ENCODE measurements at places on chromosomes 6 and 20.
A peak's percentile ranks its signal among the peaks of the same experiment; 100 is the strongest.

- no peak for DNase-seq
Observed at GRCh38 chr20:50664254-50664653, 27.1 kb downstream of the RIPOR3 start.

DNA sequence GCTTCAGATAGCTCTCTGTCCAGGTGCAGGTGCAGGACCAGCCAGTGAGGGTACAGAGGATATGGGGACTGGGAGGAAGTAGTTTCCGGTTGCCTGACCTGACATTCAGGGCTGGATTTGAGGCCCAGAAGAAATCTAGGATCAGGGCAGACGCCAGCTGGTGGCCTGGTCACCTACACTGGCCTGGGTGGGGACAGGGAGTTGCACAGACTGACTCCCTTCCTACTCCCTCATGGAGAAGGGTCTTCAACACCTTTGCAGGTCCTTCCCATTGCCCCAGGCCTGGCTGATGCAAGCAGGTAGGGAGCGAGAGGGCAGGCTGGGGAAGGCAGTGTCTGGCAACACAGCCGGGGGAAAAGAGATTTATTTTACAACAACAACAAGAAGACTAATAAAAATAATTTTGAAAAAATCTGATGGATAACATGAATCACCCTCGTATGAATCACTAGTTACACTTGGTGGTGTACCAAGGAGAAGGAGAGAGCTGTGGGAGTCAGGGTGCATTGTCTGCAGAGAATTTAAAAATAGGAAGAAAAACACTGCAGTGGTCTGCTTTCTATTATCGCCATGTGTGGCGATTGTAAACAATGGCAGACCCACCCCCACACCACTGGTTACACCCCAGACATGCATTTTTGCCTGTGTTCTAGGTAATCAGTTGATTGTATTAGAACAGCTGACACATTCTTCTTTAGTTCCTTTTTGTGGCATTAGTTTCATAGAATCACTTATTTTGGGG lies 62.3 kb upstream of the SNX9 start:
- DNase-seq = peak; percentile 88

- peak; percentile 70 for DNase-seq
Observed at GRCh38 chr6:141552463-141552862, 580.3 kb upstream of the GJE1 start.

DNA sequence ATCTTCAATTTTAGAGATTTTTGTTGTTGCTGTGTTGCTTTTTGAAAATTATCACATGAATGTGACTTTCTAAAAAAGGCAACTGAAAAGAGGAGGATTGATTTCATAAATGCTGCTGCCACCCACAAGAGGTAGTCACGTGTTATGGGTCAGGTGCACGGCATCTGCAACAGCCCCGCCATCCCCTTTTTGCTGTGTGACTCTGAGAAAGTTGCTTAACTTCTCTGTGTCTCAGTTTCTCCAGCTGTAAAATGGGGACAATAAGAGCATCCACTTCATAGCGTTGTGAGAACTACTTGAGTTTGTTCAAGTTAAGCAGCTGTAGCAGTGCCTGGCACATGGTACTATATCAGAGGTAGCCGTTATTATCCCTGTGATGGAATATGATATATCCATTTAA lies 10.7 kb downstream of the CCN5 start:
- no peak for DNase-seq

DNA sequence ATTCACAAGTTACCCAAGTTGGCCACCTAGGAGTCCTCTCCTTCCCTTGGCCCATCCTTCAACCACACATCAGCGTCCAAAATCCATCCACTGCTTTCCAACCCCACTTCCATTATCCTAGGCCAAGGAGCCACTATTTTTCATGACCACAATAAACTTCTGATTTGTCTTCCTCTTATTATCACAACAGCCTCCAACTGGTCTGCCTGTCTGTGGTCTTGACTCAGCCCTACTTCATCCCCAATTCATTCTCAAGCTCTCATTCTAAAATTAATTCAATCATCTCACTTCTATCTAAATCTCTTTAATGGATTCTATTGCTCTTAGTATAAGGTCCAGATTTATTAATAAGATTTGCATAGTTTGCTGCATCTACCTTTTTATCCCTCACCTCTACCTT lies 189.0 kb upstream of the PRDM1 start:
- no peak for DNase-seq

DNA sequence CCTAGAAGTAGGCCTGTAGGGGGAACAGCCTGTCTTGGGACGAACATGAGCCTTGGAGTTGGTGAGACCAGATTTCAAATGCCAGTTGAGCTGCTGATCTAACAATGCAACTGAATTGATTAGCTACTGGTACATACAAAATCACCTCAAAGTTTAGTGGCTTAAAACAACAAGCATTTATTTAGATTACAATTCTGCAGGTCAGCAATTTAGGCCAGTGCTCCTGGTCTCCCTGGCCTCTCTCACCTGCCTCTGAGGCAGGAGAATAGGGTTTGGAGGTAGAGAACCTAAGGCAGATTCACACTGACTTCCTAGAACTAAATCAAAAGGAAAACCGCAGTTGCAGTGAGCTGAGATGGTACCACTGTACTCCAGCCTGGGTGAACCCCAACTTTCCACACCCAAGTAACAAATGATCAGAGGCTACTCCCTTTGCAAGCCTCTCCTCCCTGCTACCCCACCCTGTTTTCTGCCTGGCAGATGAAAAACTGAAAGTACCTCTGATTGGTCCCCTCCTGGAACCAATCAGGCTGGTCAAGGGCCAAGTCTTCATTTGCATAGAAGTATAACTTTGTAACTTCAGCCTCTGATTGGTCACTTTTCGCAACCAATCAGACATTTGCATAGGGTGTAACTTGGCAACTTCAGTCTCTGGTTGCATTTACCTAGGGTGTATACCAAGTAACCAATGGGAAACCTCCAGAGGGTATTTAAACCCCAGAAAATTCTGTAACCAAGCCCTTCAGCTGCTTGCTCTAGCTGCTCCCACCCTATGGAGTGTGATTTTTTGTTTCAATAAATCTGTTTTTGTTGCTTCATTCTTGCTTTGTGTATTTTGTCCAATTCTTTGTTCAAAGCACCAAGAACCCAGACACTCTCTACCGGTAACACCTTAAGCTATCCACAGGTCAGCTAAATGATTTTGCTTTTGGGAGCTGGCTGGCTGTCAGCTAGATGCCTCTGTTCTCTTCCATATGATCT lies 8.1 kb upstream of the UBR2 start:
- DNase-seq = no peak

GRCh38 chr6:157226761-157227160 lies 96.6 kb downstream of the TMEM242 start:
- DNase-seq = no peak

- DNase-seq = no peak
Observed at GRCh38 chr20:3471397-3472021, 691 bp downstream of the ATRN start.

GRCh38 chr6:8738951-8739350 lies 303.6 kb upstream of the SLC35B3 start:
- DNase-seq = no peak

DNA sequence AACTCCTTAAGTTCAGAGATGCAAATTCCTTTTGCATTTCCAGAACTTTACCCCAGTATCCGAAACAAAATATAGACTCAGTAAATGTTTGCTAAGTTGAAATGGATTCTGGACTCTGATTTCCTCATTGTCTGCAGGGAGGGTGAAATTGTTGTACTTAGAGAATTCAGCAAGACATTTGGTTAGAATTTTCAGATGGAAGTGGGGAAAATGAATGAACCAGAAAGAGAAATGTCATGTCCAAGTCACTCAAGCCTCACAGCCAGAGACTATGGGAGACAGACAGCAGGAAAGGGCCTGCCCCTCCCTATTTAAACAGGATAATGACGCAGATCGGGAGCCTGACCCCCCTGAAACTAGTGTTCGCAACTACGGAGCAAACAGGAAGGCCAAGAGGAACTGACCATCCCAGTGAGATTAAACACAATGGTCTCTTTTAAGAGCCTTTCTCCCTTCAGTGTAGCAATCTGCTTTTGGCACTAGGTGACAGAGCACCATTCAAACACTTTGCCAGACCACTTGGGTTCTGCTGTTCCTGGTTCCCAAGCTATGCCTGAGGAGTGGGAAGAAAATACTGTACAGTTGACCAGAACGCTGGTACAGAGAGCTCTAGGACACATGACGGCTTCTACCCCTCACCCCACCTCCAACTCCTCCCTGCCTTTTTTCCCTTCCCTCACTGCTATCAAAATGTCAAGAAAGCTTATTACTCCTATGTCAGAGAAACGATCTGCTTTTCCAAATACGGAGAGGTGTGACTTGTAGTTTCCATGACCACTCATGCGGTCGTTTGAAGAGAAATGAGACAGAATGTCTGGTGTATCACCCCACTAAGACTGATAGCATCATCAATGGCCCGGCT lies 13.7 kb downstream of the NEDD9 start:
- no peak for DNase-seq

DNA sequence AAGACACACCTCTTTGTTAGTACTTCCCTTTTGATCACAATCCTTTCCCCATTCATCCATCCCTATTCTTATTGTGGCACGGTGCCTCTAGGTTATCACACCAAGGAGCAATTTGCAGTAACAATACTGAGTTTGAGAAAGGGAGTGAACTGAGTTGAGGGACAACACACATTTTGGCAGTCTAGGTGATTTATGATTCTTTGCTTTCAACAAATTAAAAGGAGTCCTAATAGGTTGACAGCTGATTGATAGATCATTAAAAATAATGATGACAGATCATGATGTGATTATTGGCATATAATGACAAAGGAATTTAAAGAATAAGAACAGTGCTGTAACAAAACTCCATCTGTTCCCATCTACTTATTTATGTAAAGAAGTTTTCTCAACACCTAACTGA lies 36.7 kb downstream of the IMPG1 start:
- no peak for DNase-seq

DNA sequence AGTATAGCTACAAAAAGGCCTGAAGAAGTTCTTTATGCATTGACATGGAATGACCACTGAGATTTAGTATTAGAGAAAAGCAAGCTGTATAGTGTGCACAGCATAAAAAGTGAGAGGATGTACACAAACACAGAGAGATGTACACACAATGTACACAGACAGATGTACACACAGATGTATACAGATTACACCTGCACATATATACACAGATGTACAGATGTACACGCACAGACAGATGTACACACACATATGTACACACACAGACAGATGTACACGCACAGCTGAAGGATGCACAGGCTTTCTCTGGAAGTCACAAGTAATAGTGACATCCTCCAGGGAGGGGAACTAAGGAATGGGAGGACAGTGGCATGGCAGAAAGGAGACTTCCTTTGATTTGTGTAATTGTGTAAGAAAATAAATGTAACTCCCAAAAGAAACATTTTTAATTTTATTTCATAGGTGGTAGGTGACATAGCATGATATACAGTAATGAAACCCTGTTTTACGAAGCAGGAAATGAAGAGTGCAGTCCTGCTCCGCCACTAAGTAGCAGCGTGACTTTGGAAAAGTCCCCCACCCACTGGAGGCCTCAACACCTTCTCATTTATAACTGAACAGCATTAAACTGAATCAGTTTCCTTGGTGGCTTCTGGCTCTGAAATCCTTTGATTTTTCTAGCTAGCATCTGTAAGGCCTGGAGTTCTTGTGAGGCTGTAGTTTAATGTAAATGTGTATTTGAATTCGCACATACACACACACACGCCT lies 14.1 kb downstream of the NFATC2 start:
- no peak for DNase-seq

GRCh38 chr6:151412909-151413308 lies 21.6 kb upstream of the ZBTB2 start:
- no peak for DNase-seq

- DNase-seq = peak; percentile 39
Observed at GRCh38 chr6:100678027-100678426, 203.1 kb downstream of the ASCC3 start.

GRCh38 chr6:102981490-102982015 lies 1588.0 kb downstream of the GRIK2 start:
- DNase-seq = no peak

DNA sequence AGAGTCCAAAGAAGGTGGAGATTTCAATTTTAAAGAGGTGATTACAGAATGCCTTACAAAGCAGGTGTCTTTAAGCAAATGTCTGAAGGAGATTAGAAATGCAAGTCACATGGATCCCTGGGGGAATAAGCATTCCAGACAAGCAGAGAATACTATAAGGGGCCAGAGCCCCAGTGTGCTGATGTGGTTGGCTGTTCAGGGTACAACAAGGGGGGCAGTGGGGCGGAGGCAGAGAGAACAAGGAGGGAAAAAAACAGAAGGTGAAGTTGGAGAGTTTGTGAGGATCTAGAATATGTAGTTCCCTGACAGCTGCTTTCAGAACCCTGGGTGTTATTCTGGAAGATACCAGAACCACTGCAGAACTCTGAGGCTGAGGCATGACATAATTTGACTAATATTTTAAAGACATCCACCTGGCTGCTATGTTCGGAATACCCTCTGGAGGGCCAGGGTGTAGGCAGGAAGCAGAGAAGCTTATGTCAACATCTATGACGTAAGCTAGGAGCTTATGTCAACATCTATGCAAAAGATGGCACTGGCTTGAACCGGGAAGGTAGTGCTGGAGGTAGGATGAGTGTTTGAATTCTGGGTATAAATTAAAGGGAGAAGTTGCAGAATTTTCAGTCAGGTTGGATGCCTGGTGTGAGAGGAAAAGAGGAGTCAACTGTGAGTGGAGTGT lies 276.3 kb upstream of the AGPAT4 start:
- DNase-seq = peak; percentile 6

DNA sequence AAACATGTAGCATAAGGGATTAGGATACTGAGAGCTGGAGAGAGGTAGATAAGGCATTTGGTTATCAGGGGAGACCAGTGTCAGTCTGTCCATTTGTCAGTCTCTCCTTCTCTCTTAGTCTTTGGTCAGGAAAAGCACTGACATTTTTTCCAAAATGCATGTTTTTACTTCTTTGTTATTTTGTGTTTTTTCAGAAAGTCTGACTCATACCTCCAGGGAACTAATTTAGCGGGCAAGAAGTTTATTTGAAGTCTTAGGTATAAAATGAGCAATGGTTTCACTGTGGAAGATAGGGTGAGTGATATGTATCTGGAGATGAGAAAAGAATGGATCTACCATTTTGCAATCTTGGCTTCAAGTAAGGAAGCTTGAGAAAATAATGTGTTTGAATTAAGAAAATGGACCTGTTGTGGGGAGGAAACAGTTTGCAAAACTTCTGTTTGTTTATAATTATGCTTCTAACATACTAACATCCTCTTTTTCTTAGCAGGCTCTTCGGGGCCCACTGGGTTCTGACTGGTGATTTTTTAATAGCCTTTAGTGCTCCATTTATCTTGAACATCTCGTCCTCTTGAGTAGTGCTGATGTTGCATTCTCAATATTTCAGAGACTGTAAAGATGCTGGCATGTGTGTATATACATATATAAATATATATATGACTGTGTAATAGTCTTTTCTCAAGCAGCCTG lies 66.9 kb upstream of the FABP7 start:
- DNase-seq = peak; percentile 75

DNA sequence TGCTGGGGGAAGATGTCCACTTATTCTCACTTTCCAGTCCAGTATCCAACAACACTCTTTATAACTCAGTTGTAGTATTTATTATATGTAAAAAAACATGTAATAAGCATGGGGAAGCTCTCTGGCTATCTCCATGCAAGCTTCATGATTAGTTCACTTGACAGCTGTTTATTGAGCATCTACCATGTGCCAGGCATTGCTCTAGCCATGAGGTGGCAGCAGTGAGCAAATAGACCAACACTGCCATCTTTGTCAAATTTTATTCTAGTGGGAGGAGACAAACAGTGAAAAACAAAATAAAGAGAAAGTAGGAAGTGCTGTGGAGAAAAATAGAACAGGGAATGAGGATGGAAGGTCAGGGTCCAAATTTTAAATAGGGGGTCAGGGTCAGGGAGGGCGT lies 131.8 kb downstream of the CFAP61 start:
- DNase-seq = no peak

- DNase-seq = peak; percentile 54
Observed at GRCh38 chr6:142693441-142693840, 251.5 kb downstream of the HIVEP2 start.

Measured in fibroblast of lung (primary cell).